Activated T-cell treated with anti-CD3 and anti-CD28 coated beads, Interleukin-2, amount 50 U/mL, for 72 hours (primary cell): ENCODE measurements at places on chromosomes 5 and 9.
A peak's percentile ranks its signal among the peaks of the same experiment; 100 is the strongest.

DNA sequence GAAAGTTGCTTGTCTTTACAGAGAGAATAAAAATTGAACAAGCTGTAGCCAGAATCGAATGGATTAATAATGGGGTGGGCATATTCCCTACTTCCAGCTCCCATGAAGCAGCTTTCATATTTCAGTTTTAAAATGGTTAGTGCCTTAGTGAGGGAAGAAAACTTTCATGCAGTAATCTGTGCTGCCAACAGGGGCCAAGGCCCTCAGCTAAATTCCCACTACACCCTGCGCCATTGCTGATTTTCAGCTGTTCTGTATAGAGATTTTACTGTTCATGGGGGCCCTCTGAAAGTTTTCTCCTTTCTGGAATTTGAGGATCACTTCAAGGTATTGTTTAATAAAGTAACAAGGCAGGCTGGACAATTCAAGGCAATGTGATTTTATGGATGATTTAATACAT lies 58.2 kb downstream of the CAST start:
- no peak for DNase-seq

DNA sequence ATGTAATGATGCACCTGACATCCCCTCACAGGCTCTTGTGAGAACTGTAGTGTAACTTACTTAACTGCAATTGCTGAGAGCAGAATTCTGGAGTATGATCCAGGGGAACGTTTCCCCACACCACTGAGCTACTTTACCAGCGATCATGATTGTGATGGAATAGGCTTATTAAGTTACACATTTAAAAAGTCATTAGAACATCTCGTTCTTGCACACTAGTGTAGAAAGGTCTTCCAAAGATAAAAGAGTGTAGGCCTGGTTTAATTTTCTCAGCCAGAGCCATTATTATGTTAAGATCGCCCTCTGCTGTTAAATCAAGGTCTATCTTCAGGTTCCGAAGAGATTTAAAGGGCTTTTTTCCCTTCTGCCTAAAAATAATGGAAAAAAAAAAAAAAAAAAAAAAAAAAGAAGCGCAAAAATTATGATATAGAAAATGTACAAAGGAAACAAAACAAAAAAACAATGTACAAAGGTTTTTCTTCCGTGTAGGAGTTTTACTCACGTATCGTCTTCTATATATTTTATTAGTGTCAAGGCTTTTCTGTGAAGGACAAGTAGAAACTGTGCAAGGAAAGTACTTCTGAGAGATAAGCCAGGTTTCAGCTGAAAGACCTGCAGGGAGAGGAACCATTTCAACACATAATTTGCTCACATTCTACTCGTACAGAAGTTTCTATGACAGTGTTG lies 18.6 kb upstream of the MOB3B start:
- no peak for DNase-seq

DNA sequence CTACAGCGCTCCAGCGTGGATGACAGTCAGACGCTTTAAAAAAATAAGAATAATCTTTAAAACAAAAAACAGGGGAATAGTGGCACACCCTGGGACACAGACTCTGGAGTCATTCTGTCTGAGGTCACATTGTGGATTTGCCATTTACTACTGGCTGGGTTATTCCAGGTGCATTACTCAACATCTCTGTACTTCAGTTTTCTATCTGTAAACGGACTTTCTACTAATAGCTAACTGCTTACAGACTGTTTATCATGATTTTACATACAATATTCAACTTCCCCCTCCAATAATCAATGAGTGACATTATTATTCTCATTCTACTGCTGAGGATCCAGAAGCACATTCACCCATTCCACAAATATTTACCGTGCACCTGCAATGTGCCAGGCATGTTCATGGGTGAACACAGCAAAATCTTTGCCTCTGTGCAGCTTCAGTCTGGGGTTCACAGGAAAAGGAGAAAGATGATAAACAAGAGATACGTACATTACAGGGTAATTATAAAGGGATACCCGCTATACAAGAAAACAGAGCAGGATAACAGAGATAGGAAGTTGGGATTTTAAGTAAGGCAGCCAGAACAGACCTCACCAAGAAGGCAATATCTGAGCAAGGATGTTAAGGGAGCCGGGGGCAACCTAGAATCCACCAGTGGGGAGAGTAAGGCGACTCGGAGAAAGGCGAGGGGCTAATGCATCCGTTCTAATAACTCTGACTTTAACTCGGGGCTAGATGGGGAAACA lies 984 bp upstream of the RAD23B start:
- DNase-seq = no peak

- no peak for DNase-seq
Observed at GRCh38 chr5:172293745-172294342, 10.3 kb upstream of the UBTD2 start.

GRCh38 chr5:108747774-108748400 lies at the start of gene FER:
TSS of gene FER (plus strand) at chr5:108747897. CDS start at chr5:108798183, 50,286 bp downstream.
- peak; percentile 55 for DNase-seq

DNA sequence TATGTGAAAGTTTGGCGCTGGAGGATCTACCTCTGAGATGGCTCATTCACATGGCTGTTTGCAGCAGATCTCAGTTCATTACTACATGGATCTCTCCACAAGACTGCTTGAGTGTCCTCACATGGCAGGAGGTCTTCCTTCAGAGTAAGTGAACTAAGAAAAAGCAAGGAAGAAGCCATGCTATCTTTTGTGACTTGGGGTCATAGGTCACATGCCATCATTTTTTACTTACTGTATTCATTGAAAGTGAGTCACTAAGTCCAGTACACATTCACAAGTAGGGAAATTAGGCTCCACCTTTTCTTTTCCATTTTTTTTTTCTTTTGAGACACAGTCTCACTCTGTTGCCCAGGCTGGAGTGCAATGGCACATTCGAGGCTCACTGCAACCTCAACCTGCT lies 8.7 kb upstream of the CDKN2AIPNL start:
- DNase-seq = no peak

GRCh38 chr5:57338068-57338867 lies 144.3 kb downstream of the ACTBL2 start:
- DNase-seq = peak; percentile 8

GRCh38 chr9:136058084-136058483 lies 37.0 kb downstream of the NACC2 start:
- DNase-seq = no peak

DNA sequence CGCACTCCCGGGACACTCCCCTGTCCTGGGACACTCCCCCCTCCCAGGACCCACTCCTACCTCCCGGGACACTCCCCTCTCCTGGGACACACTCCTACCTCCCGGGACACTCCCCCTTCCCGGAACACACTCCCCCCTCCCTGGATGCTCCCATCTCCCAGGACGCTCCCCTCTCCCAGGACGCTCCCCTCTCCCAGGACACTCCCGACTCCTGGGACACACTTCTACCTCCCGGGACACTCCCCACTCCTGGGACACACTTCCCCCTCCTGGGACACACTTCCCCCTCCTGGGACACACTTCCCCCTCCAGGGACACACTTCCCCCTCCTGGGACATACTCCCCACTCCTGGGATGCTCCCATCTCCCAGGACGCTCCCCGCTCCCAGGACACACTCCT lies 95.6 kb downstream of the RXRA start:
- DNase-seq = no peak

GRCh38 chr5:141914199-141914743 lies 9.4 kb upstream of the DELE1 start:
- peak; percentile 32 for DNase-seq

DNA sequence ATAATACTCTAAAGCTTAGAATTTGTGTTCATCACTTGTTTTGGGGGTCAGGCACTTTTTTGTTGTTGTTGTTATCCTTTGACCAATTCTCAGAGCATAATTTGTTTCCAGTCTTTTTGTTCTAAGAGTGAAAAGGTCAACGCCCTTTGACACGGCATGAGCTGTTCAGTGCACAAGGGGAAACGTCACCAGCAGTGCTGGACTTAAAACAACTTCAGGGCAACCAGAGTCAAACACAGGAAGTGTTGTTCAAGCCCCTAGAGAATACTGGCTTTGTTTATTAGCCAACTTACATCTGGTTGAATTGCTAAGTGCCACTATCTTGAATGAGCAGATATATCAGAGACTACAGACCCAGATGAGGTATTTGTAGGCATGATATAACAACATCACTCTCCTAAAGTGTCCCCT lies 368.9 kb downstream of the TMEM161B start:
- no peak for DNase-seq

DNA sequence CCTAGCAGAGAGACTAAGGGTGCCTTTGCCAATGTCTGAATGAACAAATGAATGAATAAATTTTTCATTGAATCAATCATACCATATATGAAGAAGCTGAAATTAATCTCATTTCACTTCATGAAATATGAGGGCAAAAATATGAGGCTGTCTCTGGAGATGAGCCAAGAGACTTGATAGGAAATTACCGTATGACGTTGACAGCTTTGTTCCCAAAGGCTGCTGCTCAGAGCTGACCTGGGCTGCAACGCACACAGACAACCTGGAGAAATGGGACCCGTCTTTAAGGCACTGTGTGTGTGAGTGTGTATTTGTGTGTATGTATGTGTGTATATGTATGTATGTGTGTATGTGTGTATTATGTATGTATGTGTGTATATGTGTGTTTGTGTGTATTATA lies 226.1 kb downstream of the IRX2 start:
- DNase-seq = no peak

GRCh38 chr5:64569858-64570257 lies 64.0 kb downstream of the RGS7BP start:
- DNase-seq = no peak

- peak; percentile 83 for DNase-seq
Observed at GRCh38 chr5:132019857-132020555, 8.5 kb upstream of the ACSL6 start.

DNA sequence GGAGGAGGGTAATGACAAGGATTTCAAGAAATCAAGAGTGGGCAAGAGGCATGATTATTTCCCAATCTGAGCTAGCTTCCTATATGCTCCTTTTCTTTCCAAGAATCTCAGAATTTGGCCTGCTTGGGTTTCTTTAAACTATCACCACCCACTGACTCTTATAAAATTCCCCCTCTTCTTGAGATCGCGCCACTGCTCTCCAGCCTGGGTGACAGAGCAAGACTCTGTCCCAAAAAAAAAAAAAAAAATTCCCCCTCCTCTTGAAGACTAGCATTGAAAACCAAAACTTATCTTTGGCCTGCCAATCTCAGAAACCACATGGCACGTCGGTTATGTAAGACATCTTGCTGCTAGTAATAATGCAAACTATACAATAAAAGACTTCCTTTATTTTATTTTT lies 3.4 kb upstream of the DMXL1 start:
- no peak for DNase-seq

- DNase-seq = peak; percentile 9
Observed at GRCh38 chr9:133534346-133535291, at the start of gene ADAMTSL2. TSS of gene ADAMTSL2 (plus strand) at chr9:133534704. CDS start at chr9:133536713, 2,009 bp downstream.

DNA sequence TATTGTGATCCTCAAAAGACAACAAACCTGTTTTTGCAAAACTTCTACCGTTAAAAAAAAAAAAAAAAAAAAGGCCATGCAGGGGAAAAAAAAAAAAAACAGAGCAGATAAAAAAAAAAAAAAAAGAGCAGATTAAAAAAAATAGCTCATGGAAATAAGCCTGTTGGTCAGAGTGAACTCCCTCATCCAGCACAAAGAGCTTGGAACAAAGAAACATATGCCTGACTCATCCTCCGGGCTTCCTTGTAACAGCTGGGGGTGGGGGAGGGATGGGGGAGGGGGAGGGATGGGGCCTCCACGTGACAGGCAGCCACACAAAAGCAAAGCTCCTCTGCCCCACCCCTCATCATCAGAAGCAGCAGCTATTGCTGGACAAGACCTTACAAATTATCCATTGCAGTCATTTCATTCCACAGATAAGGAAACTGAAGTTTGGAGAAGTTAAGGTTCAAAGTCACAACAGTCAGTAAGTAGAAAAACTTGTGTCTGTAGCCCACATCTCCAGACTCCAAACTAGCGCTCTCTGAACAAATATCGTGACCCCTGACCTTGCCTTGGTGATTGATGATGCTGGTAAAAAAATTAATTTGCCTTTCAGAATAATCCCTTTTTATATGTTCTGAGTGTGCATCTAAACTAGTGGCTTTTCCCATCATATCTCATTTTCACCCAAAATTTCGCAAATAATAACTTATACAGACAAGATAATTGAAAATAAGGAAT lies 38.9 kb downstream of the SLC35D2 start:
- DNase-seq = no peak

GRCh38 chr9:4792572-4793458 lies at the start of gene RCL1:
TSS of gene RCL1 (plus strand) at chr9:4792944. CDS start at chr9:4793092, 148 bp downstream.
- peak; percentile 98 for DNase-seq

GRCh38 chr5:148911386-148911785 lies 85.0 kb downstream of the ADRB2 start:
- no peak for DNase-seq

DNA sequence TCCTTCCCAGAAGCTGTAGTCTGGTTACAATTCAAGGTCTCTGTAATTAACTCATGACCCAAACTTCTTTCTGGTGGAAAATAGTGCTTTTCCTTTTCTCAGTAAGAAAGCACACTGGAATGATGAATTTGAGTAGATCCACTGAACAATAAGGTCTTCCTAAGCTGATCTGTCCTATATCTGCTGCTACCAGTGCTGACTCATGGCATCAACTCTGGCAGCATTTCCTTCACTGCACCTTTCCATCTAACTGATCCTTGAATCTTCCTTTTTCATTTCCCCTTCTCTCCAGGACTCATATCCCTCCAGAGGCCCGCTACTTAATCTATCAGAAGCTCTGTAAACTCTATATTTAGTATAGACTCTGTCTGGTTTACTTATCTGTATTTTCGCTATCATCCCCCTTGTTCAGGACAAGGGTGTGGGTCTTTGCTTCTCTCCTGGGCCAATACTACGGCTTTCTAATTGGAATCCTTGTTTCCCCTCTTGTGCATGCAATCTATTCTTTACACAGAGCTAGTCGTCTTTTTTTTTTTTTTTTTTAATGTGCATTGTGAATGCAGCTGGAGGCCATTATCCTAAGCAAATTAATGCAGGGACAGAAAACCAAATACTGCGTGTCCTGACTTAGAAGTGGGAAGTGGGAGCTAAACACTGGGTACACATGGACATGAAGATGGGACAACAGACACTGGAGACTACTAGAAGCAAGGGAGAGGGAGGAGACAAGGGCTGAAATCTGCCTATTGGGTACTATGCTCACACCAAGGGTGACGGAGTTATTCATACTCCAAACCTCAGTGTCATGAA lies 192.2 kb upstream of the RPS23 start:
- no peak for DNase-seq

GRCh38 chr5:54792611-54793404 lies 192.6 kb downstream of the ESM1 start:
- no peak for DNase-seq

GRCh38 chr5:65734921-65735320 lies 12.9 kb downstream of the NLN start:
- no peak for DNase-seq

DNA sequence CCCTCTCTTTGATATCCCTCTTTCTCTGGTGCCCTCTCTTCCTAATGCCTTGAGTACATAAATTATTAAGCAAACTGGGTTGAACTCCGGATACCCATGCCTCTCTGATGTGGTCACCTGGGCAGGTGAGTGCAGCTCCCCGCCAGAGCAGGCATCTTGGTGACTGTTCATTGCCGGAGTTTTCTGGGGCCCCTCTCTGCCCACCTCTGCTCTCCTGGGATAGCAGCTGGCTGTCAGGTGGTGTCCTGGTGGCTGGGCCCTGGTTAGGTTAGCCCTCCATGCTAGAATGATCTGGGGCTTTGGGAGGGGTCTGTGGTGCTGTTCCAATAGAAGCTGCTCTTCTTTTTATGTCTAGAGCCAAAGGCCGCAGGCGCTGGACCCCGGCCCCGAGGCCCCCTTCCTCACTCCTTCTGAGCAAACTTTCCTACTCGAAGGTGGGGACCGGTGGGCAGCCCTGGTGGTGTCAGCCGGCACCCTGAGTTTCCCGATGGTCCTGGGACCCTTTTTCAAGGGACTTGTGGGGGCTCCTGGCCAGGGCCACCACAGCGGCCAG lies 4.9 kb upstream of the SCGB3A1 start:
- DNase-seq = no peak

- no peak for DNase-seq
Observed at GRCh38 chr5:77231471-77232138, 21.1 kb downstream of the PDE8B start.
